ENCODE measurements at places on chromosomes 13 and 19.

- DNase-seq = no peak
Measured at GRCh38 chr19:17359905-17360800, 17.0 kb downstream of the PLVAP start.

- no peak for DNase-seq
Measured at GRCh38 chr13:49371943-49372613, 71.8 kb downstream of the CAB39L start.

DNA sequence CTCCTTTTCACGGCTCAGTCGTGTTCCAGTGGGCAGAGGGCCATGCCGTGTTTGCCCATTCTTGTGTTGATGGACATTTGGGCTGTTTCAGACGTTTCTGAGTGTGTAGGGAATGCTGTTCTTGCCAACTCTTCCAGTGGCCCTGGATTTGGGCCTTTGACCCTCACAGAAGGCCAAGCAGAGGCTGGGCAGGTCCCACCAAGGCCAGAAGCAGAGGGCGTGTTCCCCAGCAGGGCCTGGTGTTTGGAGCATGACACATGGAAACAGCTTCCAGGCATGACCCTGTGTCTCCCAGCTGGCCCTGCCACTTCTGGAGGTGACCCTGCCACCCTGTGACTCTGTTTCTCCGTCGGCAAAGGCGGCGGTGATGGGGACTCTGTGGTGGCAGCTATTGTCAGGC lies 35.9 kb downstream of the EFNA2 start:
- no peak for DNase-seq

GRCh38 chr13:39417643-39418042 lies 185.3 kb downstream of the LHFPL6 start:
- no peak for DNase-seq

DNA sequence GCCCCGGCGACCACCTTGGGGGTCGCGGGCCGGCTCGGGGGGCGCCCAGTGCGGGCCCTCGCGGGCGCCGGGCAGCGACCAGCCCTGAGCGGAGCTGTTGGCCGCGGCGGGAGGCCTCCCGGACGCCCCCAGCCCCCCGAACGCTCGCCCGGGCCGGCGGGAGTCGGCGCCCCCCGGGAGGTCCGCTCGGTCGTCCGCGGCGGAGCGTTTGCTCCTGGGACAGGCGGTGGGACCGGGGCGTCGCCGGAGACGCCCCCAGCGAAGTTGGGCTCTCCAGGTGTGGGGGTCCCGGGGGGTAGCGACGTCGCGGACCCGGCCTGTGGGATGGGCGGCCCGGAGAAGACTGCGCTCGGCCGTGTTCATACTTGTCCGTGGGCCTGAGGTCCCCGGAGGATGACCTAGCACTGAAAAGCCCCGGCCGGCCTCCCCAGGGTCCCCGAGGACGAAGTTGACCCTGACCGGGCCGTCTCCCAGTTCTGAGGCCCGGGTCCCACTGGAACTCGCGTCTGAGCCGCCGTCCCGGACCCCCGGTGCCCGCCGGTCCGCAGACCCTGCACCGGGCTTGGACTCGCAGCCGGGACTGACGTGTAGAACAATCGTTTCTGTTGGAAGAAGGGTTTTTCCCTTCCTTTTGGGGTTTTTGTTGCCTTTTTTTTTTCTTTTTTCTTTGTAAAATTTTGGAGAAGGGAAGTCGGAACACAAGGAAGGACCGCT lies 729 bp downstream of the STK11 start:
- DNase-seq = no peak

DNA sequence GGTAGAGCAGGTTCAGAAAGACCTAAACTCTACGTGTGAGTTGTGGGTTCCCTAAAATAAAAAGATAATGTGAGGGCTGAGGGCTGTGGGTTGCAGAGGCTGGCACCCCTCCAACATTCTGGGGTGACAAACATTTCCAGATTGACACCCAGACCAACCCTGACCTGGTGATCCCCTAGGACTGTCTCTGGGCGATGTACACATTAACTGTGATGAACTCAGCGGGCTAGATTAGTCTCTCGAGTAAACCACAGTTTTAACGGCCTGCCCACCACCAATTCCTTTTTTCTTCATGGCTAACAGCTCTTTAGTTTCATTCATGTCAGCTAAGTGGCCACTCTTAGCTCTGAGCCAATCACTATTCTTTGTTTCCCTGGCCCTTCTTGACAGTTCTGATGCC lies 24.8 kb downstream of the SIAH3 start:
- DNase-seq = no peak

DNA sequence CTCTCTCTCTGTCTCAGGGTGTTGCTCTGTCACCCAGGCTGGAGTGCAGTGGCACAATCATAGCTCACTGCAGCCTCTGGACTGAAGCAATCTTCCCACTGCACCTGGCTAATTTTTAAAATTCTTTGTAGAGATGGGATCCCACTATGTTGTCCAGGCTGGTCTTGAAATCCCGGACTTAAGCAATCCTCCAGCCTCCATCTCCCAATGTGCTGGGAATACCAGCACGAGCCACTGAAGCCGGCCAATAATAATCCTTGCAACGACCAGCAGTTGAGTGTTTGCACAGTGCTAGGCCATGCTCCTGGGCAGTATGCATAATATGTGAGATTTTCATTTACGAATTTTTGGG lies 640 bp upstream of the EPOR start:
- no peak for DNase-seq

- DNase-seq = no peak
Measured at GRCh38 chr13:111620166-111620565, 299.7 kb downstream of the TEX29 start.

DNA sequence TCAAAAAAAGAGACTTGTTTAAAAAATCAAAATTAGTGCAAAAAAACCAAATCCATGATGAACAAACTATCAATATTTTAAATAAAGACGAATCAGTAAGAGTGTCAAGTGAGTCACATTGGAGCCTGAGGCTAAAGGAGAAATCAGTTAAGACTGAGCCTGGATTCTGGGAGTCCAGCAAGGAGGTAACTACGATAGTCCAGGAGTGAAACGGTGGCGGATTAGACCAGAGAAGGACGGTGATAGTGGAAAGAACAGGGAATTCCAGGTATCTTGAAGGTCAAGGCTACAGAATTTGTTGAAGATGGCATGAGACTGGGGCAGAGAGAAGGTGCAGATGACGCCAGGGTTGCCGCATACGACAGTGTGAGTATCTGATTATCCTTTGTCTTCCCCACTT lies 7.0 kb upstream of the NPAS1 start:
- no peak for DNase-seq

DNA sequence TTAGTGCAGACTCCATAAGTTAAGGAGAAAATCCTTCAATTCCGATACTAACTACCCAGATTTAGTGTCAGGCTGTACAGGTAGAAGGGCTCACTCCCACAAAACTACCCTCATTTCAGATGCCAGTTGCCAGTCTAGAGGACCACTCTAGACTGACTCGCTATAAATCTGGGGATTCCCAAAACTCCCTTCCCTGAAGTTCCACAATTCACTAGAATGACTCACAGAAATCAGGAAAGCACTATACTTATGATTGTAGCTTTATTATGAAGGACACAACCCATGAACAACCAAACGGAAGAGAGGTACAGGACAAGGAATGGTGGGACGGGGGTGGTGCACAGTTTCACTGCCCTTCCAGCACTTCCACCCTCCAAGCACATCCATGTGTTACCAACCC lies 321.2 kb downstream of the DIAPH3 start:
- DNase-seq = no peak

DNA sequence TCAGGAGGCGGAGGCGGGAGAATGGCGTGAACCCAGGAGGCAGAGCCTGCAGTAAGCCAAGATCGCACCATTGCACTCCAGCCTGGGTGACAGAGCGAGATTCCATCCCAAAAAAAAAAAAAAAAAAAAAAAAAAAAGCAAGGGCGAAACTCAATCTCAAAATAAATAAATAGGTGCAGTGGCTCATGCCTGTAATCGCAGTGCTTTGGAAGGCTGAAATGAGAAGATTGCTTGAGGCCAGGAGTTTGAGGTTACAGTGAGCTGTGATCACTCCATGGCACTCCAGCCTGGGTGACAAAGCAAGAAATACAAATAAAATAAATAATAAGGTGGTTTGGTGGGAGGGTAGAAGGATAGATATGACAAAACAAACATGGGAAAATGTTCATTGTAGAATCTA lies 39.0 kb upstream of the CYP2S1 start:
- DNase-seq = no peak

DNA sequence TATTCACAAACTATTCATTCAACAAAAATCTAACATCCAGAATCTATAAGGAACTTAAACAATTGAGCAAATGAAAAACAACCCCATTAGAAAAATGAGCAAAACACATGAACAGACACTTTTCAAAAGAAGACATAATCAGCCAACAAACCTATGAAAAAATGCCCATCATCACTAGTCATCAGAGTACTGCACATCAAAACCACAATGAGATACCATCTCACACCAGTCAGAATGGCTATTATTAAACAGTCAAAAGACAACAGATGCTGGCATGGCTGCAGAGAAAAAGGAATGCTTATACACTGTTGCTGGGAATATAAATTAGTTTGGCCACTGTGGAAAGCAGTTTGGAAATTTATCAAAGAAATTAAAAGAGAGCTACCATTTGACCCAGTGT lies 487.6 kb downstream of the GPC6 start:
- no peak for DNase-seq

GRCh38 chr13:46683676-46684260 lies 113.2 kb downstream of the ESD start:
- DNase-seq = no peak

DNA sequence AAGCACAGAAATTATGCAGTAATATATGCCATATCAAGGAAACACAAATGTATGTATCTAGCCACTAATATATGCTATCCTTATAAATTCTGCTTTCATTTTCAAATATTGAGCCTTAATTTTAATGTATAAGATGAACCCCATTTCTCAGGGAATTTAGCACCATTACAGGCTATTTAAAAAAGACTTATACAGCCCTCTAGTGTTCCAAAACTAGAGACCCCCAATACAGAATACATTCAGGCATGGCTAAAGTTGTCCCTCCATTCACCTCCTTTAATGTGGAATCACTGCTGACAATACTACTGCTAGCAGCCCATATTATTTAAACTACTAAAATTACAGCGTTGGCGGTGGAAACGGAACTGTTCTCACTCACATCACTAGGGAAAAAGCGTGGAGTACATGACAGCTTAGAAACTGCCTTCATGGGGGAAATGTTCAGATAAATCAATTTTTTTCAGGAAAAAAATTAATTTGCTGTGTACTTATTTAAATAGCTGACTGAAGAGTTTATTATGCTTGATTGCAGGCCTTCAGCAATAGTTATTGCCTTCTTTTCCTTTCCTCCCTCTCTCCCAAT lies 541.0 kb downstream of the PCDH9 start:
- DNase-seq = no peak

DNA sequence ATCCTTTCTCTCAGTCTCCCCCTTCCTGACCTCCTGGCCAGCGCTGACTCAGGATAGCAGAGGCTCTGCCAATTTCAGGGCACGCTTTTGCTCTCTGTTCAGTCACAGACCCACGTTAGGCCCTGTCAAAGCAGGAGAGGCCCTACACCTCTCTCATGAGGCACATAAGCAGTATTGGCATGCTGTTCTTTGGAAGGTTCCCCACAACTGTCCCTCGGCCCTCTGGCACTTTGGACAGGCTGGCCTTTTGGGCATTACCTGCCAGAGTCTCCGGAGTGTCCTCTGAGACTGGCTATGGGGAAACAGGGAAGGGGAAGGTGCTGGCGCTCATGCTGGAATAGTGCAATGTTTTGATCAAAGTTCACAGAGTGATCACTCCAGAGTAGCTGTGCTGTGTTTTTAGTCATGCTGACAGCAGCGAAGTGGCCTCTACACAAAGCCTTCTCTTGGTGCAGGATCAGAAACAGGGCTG lies 23.7 kb upstream of the UBE2L5 start:
- no peak for DNase-seq

GRCh38 chr19:34731019-34731829 lies 2.8 kb upstream of the ZNF181 start:
- no peak for DNase-seq

GRCh38 chr13:46796129-46796514 lies 839 bp downstream of the ESD start:
- no peak for DNase-seq

DNA sequence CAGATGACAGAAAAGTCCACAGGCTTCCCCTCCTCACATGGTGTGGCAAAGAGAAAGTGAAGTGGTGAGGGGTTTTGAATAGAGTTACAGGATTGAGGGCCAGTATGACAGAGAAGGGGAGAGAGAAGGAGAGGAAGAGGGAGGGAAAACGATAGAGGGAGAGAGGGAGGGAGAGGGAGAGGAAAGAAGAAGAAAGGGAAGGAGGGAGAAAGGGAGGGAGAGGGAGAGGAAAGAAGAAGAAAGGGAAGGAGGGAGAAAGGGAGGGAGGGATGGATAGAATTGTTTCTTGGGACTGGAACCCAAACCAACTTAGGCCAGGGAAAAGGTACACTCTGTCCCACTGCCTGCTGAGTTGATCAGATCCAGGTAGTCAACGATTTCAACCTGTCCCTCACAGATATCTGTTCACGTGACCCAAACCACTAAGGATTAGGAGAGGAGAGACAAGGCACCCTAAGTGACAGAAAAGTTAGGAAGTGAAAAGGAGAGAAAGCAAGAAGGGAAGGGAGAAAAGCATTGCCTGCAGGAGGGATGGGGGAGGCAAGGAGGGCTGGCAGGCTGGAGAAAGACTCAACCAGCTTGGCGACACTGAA lies 8.1 kb upstream of the IGFL3 start:
- no peak for DNase-seq

DNA sequence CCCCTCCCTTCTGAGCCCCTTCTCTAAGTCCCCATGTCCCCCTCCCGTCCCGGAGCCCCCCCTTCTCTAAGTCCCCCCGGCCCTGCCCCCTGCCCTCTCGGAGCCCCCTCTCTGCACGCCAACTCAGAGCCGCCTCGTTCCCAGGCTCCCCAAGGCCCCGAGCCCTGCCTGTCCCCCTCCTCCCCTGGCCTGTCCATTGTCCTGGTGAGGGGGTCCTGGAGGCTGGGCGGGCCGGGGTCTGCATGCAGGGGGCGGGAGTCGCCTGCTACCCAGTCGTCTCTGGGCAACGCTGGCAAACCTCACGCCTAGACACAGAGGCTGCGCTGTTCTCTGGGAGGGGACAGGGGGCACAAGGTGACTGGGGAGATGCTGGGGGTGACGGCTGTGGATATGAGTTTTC lies 39.2 kb upstream of the SEMA6B start:
- DNase-seq = no peak

DNA sequence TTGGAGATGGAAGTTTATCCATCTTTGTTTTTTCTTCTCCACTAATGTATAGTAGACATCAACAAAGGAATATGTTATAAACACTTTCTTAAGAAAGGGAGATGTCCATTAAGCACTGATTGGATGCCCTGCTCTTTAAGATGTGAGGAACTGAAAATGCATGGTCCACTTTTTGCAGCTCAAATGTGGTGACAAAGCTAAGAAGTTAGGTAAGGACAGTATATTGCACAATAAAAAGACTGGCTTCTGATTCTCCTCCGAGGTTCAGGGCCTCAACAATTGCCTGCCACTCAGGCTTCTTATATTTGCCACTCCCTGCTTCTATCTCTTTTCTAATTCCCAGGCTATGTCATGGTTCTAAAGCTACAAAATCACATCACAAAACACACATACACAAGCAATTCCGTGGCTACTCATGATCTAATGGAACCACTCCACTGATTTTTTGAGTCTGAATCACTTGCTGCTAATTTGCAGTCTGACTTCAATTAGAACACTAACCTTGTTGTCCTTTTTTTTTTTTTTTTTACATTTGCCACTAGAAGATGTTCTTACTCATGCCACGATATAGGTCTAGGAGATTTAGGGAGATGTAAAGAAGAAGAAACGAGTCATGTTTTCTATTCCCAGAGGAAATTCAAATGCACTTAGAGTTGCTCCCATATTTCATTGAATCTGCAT lies 29.6 kb upstream of the TNFSF11 start:
- no peak for DNase-seq
